ENCODE measurements at places on chromosomes 2 and 18. TPM values are rescaled to one million over a fixed set of nuclear protein-coding genes. Genes with fewer than 3 reads are reported as not detected.

DNA sequence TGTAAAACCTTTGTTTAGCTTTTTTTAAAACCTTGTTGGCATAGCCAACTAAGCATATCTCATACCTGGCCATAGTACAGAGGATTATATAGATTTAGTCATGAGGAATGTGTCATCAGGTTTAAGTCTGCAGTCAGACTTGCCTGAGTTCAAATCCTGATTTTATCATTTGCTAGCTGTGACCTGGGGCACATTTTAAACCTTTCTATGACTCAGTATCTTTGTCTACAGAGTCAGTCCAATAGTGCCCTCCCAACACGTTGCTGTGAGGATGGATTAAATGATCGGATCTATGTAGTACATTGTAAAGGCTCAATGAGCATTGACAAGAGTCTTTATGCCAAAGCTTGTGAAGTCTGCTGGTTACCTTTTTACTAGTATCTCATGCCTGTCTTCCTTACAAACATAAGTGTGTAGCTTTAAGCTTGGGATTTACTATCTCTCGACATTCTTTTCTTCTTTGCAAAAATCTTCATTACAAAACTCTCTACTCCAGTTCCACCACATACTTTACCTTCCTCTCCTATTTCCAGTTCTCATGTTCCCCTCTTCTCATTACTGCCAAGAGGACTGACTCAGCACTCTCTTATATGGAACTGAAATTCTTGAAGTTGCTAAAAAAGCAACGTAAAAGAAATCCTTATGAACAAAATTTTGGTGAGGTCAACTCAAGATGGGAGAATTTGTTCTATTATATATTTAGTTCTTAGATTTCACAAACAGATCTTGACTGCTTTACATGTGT, 68.1 kb upstream of the RBMS1 start:
- DNase-seq: no peak

GRCh38 chr2:72165792-72166191, 18.1 kb upstream of the CYP26B1 start:
- DNase-seq: no peak

TDRD15 gene
- not detected for polyA plus RNA-seq

- DNase-seq: no peak
Observed at GRCh38 chr2:190837420-190837819, 43.2 kb upstream of the GLS start.

GRCh38 chr18:27184115-27185024, 738 bp downstream of the CHST9 start:
- no peak for DNase-seq

DNA sequence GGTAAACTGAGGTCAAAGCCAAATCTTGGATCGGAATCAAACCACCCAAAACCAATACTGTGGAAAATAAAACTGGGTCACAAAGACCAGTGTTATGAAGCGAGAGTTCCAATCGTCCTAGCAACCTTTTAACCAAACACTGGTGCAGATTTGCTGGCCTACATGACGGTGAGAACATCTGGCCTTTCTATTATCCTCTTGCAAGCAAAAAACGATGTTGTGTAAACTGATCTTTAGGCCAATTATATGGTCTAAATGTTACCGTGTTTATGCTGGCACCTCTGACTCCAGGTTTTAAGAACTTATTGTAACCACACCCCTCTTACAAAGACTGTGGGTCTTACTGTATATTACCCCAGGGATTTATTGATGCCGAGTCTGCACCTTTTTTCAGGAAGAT, 145.9 kb downstream of the GFPT1 start:
- no peak for DNase-seq

- no peak for DNase-seq
Observed at GRCh38 chr2:173252581-173252980, 102.1 kb upstream of the CDCA7 start.

GRCh38 chr2:151161821-151162551, 99.7 kb downstream of the RBM43 start:
- DNase-seq: peak; percentile 28

GRCh38 chr2:20430461-20431300, 16.2 kb upstream of the RHOB start:
- DNase-seq: no peak

GRCh38 chr2:46313063-46313462, 15.9 kb downstream of the EPAS1 start:
- DNase-seq: no peak

DNA sequence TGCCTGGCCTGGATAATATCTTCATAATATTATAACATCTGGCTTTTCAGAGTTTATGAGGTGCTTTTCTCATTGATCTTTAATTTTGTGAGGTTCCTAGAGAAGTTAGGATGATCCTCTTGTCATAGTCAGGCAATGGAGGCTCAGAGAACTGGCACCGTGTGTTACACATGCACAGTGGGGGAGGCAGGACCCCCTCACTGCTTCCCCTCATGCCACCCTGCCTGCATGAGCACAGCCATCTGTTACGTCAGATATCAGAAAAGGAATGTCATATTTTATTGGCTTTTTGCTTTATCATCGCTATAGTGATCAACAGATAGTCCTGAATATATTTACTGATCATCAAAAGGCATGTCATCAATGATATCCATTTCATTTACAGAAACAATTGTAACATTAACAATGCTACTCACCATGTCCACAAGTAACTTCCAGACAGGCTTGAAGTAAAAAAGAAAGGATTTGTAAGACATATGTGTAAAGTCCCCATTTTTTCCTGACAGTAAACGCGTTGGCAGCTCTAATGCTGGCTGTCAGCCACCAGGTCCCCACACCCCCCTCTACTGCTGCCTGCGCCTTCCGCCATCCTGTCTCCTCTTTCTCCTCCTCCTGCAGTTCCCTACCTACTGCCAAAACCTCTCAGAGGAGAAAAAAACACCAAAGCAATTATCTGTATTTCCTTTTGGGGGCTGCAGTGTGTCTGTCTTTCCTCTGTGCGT, 18.8 kb downstream of the ENOSF1 start:
- no peak for DNase-seq

MAP2 gene
- polyA plus RNA-seq: 19.4 TPM

CYS1 gene
- not detected for polyA plus RNA-seq

GRCh38 chr18:46291149-46291548, 187.0 kb downstream of the HAUS1 start:
- no peak for DNase-seq

CETN1 gene
- polyA plus RNA-seq: not detected

VIT gene
- polyA plus RNA-seq: 0.38 TPM

SERPINB7 gene
- polyA plus RNA-seq: not detected

DNA sequence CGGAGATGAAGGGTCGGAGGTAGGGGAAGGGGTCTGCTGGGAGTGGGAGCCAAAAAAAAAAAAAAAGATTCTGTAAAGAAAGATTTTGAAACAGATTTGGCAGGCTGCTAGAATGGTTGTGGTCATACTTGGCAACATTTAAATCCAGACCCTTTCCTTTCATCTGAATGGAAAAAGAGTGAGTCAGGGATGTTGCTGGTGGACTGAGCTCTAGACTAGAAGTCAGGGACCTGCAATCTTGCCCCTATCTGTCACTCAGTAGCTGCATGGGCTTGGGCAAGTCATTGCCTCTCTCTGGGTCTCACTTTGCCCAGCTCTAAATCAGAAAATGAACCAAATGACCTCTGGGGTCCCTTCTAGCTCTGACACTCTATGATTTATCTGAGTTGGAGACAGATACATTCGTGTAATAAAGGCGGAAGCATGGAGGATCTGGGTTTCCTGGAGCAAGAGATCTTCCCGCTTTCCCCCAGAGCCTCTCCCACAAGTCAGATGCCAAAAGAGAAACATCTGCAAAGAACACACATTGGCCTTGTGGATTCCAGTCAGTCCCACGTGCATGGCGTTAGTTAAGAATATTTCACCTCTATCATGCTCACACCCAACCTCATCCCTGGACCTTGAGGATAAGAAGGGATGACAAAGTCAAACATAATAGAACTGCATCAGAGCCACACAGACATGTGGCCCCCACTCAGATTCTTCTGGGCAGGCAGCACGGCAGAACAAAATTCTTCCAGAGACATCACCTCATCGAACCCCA, 58.5 kb downstream of the ADD2 start:
- DNase-seq: no peak

KIF3C gene
- polyA plus RNA-seq: 11.4 TPM

DNA sequence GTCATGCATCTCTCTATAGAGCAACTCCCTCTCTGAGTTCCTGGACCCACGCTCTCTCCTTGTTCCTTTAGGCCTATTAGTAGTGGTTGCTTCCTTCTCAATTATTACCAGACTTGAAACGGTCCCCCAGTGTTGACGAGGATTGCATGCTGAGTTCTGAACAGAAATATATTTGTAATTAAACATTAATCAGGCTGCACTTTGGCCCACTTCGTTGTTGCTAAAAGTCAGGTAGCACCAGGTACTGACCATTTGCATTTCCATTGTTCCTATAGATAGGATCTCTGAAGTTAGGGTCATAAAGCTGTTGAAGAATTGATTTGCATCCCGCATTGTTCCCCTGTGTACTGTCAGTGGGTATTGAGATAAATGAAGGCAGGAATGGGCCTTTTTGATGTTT, 36.9 kb upstream of the TTR start:
- no peak for DNase-seq

Data from endothelial cell of umbilical vein (primary cell).